ENCODE measurements at places on chromosomes 6 and 20.
A peak's percentile ranks its signal among the peaks of the same experiment; 100 is the strongest.

- no peak for DNase-seq
These were observed 11.6 kb downstream of the EEF1A2 start for GRCh38 chr20:63487116-63487764.

DNA sequence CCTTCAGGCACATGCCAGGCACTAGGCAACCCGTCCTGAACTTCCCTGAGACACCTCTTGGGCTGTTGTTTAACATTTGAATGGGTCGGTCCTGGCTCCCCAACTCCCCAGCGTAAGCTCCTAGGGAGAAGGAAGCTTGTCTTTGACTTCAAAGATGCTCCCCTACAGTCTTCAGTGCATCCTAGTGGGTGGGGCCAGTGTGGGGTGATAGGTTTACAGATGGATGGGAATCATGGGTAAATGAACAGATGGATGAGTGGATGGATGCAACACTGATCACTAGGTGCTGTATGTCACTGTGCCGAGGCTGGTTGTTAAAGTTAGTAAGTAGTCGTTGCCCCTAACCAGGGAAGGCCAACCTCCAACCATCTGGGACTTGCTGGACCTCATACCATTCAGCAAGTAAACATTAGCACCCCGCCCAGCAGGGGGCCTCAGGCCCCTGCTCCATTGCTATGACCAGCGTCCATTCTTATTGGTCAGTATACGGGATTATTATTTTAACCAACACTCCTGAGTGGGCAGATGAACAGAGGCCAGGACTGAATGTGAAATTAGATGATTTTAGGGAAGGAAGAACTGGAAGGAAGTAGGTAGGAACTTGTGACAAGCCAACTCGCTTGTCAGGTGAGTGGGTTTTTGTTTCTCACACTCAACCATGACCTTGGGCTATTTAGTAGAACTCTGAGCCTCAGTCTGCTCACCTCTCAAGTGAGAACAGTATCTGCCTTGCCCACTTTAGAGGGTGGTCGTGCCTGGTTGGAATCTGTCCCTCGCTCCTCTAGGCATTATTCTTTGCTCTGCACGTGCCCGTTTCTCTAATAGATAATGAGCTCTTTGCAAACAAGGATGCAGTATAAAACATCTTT, 82.9 kb upstream of the FOXP4 start:
- DNase-seq, result peak; percentile 54

DNA sequence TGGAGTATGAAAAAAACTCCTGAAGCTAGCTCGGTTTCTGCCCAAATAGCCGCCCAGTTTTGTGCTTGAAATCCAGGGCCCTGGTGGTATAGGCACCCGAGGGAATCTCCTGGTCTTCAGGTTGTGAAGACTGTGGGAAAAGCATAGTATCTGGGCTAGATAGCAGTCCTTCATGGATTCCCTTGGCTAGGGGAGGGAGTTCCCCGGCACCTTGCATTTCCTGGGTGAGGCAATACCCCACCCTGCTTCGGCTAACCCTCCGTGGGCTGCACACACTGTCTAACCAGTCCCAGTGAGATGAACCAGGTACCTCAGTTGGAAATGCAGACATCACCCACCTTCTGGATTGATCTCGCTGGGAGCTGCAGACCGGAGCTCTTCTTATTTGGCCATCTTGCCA, 184.5 kb upstream of the SLC35B3 start:
- no peak for DNase-seq

DNA sequence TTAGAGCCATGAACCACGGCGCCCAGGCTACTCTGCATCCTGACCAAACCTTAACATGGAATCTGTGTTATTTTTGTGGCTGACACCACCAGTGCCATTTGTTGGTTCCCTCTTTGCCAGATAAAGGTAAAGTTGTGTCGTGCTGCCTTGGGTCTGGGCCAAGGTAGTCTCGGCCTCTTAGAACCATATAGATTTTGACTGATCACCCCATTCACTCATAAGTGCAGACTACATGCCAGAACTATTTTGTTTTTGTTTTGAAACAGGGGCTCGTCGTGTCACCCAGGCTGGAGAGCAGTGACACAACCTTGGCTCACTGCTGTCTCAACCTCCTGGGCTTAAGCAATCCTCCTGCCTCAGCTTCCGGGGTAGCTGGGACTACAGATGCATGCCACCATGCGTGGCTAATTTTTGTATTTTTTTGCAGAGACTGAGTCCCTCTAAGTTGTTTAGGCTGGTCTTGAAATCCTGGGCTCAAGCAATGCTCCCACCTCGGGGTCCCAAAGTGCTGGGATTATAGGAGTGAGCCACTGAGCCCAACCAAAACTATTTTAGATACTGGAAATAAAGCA, 19.2 kb upstream of the RIPOR3 start:
- no peak for DNase-seq

GRCh38 chr20:41340327-41341055, at the start of gene LPIN3:
Gene LPIN3, plus strand, starts transcription at chr20:41340821. Its CDS starts 4,983 bp downstream, at chr20:41345804.
- peak; percentile 43 for DNase-seq

GRCh38 chr20:46827718-46828458, 66.8 kb upstream of the EYA2 start:
- DNase-seq, result no peak

- DNase-seq, result no peak
These were observed 22.9 kb downstream of the IRF4 start for GRCh38 chr6:414447-414846.

- DNase-seq, result no peak
These were observed 121.5 kb downstream of the PACRG start for GRCh38 chr6:162849269-162849668.

- DNase-seq, result no peak
These were observed 14.3 kb upstream of the INSM1 start for GRCh38 chr20:20353576-20353975.

DNA sequence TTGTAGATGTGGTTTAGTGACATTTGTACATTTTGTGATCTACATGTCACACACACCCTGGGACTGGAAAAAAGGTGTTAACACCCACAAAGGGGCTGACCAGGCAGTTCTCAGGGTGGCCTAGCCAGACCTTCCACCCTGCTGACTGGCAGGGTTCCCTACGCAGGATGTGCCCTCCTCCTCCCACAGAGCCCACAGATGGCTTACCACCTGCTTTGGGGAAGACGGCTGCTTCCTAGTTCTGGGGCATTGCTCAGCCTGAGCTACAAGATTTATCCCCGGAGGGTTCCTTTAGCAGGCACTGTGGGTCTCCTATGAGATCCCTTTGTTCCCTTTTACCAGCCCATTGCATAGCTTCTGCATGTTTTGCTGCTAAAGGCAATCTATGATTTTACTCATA, 35.1 kb downstream of the SNAP25 start:
- no peak for DNase-seq

DNA sequence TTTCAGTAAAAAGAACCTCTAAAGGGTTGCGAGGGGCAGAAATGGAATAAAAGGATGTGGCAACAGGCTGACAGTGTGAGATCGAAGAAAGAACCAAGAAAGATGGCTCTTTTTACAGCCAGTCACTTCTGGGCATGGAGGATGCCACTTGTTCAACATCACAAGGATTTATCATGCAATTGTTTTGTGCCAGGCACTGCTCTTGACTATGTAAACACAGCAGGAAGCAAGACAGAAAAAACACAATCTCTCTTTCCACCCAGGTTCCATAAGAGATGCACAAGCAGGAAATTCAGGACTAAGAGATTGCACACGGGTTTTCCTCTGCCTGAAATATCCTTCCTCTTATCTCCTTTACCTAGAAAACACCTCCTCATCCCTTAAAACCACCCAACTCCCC, 38.0 kb downstream of the FOXA2 start:
- DNase-seq, result no peak

- DNase-seq, result no peak
These were observed 1067.0 kb upstream of the MAP3K7 start for GRCh38 chr6:91653895-91654294.

GRCh38 chr6:51462896-51463295, 624.5 kb downstream of the PKHD1 start:
- no peak for DNase-seq

DNA sequence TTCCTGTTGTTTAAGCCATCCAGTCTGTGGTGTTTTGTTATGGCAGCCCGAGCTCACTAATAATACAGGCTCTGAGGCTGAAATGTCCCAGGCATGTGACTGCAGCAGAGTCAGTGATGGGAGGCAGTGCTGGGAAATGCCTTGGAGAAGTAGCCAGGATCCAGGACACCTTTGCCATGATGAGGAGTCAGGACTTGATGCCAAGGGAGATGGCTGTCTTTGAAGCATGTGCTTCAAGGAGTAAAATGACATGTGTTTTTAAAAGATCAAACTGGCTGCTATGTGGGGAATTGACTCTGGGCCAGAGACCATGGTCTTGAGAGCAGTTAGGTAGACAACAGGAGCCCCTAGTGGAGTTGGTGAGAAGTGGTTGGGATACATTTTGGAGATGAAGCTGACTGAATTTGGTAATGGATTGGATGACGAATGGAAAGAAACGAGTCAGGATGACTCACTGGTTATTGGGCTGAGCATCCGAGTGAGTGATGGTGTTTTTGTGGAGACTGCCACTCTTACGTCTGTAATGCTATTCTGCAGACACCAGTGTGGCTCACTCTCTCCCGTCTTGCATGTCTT, 322.2 kb downstream of the PLCB1 start:
- no peak for DNase-seq

GRCh38 chr6:118551063-118552053, 3.3 kb downstream of the PLN start:
- DNase-seq, result no peak

Measured in thoracic aorta (tissue), 2 donors.